ENCODE measurements at places on chromosomes 2 and 18. TPM values are rescaled to one million over a fixed set of nuclear protein-coding genes. Genes with fewer than 3 reads are reported as not detected.

GRCh38 chr18:9536354-9537152 is 61.2 kb downstream of the RALBP1 start:
- DNase-seq = no peak

- no peak for DNase-seq
Measured at GRCh38 chr2:212770240-212770639, 231.6 kb upstream of the ERBB4 start.

DNA sequence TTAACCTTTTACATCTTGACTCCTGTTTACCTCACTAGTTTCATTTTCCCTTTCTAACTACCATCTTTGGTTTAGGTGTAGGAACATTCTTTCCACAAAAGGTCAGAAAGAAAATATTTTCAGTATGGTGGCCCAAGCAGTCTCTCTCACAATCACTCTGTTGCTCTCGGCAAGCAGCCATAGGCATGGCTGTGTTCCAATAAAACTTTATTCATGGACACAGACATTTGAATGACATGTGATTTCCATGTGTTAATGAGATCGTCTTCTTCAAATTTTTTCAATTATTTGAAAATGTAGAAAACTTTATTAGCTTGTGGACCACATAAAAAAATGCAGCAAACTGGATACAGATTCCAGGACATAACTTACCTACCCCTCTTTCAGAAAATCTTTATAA is 109.7 kb upstream of the CNTNAP5 start:
- DNase-seq = no peak

DNA sequence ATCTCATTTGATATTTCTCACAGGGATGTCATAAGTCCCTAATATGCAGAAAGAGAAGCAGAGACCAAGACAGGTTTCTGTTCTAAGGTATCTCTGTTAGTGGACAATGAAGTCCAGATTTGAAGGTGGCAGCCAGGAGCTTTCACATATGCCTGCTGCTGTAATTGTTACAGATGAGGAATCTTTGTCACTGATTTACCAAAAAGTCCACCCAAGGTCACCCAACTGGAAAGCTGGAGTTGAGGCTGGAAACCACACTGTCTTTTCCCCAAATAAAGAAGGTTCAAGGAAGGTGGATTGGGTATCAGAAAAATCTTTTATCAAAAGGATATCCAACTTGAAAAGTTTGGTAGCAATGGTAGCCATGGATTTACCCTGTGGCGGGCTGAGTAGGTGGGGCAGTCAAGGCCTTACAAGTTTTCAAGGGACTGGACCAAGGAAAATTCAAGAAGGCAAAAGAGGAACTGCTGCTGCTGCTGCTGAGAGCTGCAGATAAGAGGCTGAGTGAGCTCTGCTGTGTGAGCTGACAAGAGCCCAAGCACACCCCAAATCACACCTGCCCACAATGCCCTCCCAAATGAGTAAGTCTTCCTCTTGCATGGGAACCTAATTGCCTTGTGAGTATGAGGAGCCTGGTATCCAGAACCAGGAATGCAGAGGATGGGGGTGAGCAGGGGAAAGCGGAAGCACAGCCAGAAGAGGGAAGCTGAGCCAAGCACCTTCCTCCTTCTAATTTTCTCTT is 241.2 kb downstream of the ANAPC1 start:
- no peak for DNase-seq

- DNase-seq = no peak
Measured at GRCh38 chr18:63137999-63138435, 181.6 kb downstream of the BCL2 start.

DNA sequence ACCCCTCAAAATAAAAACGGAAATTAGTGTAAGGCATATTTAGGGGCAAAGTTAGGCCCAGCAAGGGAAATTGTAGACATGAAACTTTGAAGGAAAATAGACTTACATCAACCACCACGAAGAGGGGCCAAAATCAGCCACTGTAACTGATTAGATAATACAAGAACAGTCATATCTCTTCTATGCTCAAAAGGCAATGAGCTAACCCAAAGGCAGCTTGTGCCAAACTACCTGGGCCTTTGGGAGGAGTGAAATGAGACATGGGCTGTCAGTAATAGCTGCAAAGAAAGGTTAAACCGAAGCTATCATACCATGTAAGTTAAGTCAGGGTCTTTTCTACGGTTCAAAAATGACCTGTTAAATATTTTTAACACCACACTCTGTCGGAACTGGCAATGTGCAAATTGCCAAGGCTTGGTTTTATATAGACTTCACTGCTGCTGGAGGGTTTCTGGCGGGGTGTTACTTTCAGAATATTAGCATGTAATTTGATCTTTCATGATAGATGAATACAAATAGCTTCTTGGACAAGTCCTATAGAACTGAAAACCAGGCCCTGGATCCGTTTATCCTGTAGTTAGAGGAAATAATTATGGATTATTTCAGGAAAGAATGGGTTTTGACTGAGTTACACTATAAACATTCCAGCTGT is 69.6 kb downstream of the ACVR1 start:
- DNase-seq = no peak

- no peak for DNase-seq
Measured at GRCh38 chr2:143383016-143383415, 253.8 kb downstream of the ARHGAP15 start.

DNA sequence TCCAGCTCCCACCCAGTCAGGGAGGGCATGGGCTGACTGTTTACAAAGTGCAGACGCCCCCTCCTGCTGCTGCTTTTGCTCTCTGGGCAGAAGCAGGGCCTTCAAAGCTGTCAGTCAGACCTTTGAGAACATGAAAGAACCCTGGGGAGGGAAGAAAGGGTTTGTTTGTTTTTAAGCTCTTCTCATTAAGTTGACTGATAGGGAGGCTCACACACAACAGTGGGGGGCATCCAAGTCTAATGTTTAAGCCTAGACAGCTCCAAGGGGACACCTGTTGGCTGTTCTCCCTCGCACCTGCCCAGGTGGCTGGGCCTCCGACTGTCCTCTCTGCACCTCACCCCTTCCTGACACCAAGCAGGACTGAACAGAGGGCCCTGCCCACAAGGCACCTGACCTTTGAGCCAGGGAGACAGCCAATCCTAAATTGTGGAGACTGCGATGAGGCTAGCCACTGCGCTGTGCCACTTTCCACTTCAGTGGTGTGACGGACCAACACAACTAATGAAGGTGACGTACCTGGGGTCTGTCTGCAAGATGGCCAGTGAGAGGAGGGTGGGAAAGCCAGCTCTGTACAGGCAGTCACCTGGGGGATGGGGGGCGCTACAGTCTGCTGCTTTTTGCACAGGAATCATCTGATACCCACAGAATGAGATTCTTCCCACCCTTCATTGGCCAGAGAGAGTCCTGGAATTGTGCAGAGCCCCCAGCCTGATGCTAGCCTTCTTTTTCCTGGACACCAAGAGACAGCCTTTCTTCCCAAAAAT is 16.3 kb downstream of the ST6GAL2 start:
- DNase-seq = no peak

DNA sequence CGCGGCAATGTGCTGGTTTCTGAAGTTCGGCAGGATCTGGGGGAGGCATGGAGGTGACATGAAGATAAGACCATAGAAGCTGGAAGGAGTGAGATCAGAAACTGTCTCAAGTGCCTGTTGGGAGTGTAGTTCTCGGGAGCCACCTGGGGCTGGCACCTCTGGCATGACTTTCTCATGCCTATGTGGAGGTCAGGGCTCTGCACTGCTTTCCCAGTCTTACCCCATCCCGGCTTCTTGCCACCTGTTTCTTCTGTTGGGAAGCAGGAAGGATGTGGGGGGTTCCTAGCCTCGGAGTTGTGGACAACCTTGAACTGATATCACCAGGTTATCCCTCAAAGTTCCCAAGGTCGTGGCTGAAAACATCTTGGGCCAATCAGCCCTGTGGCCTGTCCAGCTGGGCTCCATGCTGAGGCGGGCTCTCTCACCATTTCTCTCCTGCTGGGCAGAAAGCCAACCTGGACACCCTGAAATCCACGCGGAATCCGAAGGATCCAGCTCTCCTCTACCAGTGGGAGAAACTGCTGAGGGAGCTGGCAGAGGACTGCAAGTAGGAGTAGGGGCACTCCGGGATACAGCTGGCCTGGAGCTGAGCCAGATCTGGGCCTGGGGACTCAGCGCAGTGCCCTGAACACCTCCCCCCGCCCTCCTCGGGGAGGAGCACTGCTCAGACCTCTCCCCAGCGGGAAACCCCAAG is 42.5 kb downstream of the FER1L5 start:
- no peak for DNase-seq

Gene RIT2
- not detected for polyA plus RNA-seq

Gene CCL20
- polyA plus RNA-seq = 0.41 TPM

Gene RBM43
- polyA plus RNA-seq = 10.7 TPM

Gene LYG1
- polyA plus RNA-seq = 2.4 TPM

Gene CD8B2
- not detected for polyA plus RNA-seq

Gene UGT1A8
- not detected for polyA plus RNA-seq

Gene OSBPL6
- 4.6 TPM for polyA plus RNA-seq

Gene SAG
- 0.22 TPM for polyA plus RNA-seq
